ENCODE measurements at places on chromosomes 16 and 17. TPM values are rescaled to one million over a fixed set of nuclear protein-coding genes. Genes with fewer than 3 reads are reported as not detected.

ACSM2A gene
- total RNA-seq, result not detected

SCARF1 gene
- 9.1 TPM for total RNA-seq

IRX6 gene
- total RNA-seq, result 0.66 TPM

TBC1D3L gene
- 9.9 TPM for total RNA-seq

SLFN14 gene
- total RNA-seq, result not detected

CNGB1 gene
- total RNA-seq, result not detected

CCL14 gene
- total RNA-seq, result 9.9 TPM

SPATA32 gene
- total RNA-seq, result 1.0 TPM

SLC2A4 gene
- total RNA-seq, result 1.3 TPM

ARHGDIG gene
- total RNA-seq, result 102 TPM

DNA sequence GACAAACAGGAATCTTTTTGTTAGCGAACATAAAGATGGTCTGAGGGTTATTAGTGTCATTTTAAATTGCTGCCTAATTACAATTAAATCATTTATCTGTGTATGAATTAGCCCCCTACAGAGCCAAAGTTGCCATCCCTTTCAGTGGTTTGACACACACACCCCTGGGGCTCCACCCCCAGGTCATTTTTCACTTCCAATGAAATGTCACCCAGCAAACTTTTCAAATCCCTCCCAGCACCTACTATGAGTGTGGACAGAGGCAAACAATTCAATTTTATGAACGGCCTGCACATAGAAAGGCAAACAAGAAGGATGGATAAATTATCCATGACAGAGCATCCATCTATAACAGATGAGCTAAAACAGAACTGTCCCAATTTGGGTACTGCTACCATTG lies 2.4 kb downstream of the MYH10 start:
- no peak for DNase-seq

DNA sequence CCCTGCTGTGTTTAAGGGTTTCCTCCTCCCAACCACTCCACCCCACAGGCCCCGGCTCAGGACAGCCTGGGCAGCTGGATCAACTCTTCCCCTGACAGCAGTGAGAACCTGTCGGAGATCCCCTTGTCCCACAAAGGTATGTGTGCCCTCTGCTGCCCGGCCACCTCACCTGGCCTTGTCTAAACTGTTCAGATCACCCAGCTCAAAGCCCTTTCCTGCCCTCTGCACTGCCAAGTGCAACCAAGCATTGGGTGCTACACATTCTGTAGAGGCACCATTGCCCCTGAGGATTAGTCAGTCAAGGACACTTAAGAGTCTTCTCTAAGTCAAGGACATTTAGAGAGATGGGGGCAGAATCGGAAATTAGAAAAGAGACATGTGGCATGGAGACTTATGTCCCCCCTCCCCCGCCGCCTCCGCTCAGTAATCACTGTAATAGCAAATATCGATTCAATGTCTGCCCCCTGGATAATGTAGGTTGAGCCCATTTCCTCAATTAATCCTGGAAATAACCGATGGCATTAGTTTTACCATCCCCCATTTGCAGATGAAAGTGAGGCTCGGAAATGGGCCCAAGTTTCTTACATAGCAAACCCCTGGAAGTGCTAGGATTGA lies 8.1 kb downstream of the BTBD17 start:
- no peak for DNase-seq

- DNase-seq, result no peak
These were observed 11.7 kb upstream of the SEC14L1 start for GRCh38 chr17:77128896-77129567.

GRCh38 chr17:81436294-81436849 lies 41.1 kb downstream of the BAHCC1 start:
- DNase-seq, result no peak

DNA sequence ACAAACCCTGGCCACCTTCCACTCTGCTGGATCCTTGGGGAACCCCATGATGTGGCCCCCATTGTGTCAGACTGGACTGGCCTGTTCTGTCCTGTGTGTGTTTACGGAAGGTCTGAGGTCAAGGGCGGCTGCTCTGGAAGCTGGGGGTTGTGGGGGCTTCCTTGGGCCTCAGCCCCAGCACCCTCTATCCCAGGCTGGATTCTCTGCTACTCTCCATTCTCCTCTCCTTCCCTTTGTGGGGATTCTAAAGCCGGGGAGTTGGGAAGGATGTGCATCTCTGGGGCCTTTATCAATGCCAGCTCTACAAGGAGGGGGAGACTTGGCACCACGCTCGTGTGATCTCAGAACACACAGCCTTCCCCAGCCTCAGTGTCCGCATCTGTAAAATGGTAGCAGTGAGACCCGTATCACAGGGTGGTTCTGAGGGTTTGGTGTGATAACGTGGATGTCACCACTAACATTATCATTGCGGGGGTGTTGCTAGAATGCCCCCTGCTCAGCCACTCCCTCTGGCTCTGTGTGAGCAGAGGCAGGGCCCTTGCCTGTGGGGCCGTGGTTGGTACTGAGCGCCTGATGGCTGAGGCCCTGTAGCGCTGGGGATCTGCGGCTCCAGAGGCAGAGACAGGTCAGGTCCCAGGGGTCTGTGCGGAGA lies 18.1 kb downstream of the ADGRG1 start:
- DNase-seq, result no peak

DNA sequence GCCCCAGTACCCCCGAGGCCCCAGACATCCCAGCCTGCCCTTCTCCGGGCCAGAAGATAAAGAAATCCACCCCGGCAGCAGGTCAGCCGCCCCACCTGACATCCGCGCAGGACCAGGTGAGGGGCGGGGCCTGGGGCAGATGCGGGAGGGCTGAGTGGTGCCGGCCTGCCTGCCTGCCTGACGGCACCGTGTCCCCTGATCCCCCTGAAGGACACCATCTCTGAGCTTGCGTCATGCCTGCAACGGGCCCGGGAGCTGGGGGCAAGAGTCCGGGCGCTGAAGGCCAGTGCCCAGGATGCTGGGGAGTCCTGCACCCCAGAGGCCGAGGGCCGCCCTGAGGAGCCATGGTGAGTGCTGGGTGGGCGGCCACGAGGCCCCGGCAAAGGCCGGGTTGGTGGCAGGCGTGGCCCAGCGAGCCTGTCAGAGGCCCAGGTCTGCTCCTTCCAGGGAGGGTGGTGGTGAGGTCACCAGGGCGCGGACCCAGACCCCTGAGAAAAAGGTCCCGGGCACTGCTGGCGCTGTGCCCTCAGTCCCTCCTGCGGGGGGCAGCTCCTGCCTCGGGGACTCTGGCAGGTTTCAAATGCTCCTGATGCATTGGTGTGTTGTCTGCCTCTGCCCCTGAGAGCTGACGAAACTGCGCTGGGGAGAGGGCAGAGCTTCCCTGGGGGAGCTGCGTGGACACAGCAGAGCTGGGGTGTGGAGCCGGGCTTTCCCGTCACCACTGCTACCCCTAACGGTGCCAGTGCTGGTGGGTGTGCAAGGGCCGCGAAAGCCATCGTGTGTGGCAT lies 1.2 kb downstream of the CDT1 start:
- no peak for DNase-seq

- no peak for DNase-seq
These were observed 336.1 kb downstream of the MAF start for GRCh38 chr16:79264237-79265109.

- DNase-seq, result no peak
These were observed 3.2 kb downstream of the PRSS22 start for GRCh38 chr16:2854700-2855309.

DNA sequence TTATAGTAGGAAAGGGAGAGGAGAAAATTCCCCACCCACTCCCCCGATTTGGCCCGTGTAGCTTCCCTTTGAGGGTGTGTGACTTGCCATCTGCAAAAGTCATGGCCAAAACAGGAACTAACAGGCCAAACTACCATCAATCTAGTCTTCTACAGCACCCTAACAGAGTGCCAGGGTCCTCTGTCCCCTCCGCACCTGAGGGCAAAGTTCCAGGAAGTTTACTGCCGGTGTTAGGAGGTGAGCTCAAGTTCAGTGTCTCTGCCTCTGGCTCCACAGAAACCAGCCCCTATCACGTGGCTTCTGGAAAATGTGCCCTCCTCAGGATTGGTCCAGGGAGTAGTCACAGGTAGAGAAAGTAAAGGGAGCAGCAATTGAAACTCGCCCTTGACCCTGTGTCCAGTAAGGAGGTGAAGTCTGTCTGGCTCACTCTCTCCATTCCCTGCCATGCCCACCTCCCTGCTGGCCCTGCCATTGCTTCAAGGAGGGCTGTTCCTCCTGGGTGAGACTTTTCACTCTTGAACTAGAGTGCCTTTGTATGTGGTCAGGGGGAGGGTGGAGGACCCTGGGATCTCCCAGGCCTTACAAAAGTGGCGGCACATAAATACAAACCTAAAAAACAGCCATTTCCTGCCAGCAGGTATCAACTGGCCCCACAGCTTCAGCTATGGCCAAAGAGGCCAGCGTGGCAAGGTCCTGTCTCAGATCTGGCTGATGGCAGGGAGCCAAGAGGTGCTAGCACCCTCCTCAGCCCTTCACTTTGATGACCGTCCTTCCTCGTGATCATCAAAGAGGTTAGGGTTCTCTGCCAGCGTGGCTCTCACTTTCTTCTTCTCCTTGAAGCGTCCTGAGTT lies 5.3 kb downstream of the PRR15L start:
- DNase-seq, result peak; percentile 69

- DNase-seq, result no peak
These were observed 79.3 kb upstream of the HSBP1 start for GRCh38 chr16:83728492-83728891.

- peak; percentile 16 for DNase-seq
These were observed 229.8 kb downstream of the KATNIP start for GRCh38 chr16:27779641-27780164.

GRCh38 chr16:55655897-55656681 lies at the start of gene SLC6A2:
Gene SLC6A2 (plus strand): TSS chr16:55655988. CDS start chr16:55656695, 707 bp downstream.
- no peak for DNase-seq

DNA sequence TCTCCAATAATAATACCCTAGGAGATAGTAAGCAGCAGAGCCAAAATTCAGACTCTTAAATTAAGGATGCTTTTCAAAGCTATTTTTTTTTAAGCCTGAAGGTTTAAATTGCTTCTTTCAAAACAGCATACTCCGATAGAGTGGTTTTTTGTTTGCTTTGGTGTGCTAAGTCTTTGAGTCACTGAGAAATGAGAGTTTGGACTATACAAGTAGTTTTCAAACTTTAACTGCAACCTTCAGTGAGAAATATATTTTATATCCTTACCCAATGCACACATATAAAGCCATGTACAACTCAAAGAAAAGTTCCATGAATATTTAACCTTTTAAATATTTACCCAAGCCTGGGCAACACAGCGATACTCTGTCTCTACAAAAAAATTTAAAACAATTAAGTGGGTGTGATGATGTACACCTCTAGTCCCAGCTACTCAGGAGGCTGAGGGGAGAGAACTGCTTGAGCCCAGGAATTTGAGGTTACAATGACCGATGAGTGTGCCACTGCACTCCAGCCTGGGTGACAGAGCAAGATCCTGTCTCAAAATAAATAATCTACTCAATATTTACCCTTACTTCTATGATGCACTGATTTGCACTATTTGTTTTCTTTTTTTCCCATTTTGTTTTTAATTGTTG lies 19.2 kb downstream of the DCUN1D3 start:
- no peak for DNase-seq

- no peak for DNase-seq
These were observed 18.2 kb downstream of the MPP3 start for GRCh38 chr17:43814714-43815113.

DNA sequence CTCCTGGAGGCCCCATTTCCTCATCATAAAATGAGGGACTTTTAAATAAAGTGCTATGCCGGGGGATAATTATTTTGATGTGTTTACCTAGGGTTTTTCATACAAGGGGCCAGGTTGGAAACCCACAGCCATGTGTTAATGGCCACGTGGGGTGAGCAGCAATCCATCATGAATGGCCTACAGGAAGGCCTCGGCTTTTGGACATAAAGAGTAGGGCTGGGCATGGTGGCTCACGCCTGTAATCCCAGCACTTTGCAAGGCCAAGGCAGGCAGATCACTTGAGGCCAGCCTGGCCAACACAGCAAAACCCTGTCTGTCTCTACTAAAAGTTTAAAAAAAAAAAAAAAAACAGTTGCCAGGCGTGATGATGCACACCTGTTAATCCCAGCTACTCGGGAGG lies 40.3 kb downstream of the MEAK7 start:
- DNase-seq, result peak; percentile 2

- peak; percentile 18 for DNase-seq
These were observed 27.0 kb upstream of the DHX8 start for GRCh38 chr17:43456661-43457361.

GRCh38 chr17:56821847-56822534 lies 11.7 kb downstream of the C17orf67 start:
- DNase-seq, result no peak

DNA sequence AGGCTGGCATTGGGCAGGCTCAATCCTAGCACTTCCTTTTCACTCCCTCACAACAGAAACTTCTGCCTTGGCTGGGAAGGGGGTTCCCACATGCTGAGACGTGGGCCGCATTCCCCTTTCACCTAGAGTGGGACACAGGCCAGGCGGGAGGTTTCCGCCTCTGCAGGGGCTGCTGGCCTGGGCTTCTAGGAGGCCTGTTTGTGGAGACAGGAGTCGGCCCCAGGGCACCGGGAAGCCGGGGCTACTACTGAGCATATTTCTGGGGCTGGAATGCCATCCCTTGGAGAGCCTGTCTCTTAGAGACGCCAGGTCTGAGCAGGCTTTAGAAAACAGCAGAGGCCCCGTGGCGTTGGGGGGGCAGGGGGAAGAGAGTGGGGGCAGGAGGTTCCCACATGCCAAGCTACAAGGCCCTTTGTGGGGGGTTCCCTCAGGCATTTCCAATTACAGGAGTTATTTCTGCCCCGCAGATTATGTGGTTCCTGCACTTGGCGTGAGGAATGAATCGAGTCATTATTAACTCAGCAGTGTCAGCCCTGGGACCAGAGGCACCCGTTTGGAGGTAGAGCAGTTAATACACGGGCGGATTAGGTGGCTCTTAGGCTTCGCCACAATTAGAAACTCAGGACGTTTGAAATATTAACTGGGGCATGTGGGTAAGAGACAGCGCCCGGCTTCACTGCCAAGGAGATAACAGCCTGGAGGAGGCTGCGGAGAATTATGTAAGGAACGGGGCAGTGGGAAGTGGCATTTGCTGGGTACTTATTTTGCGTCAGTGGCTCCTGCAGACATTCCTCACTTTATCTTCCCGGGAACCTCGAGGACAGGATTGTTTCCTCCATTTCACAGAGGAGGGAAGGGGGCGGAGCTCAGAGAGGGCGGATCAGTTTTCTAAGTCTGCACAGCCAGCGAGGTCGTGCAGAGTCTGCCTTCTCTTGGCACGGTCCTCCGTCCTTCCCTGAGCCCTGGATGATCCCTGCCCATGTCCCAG lies 162.5 kb downstream of the MAF start:
- DNase-seq, result peak; percentile 39

GRCh38 chr17:72565006-72565405 lies 444.2 kb downstream of the SOX9 start:
- no peak for DNase-seq
